Activated T-cell treated with anti-CD3 and anti-CD28 coated beads for 48 hours (primary cell): ENCODE measurements at places on chromosomes 2 and 18.

DNA sequence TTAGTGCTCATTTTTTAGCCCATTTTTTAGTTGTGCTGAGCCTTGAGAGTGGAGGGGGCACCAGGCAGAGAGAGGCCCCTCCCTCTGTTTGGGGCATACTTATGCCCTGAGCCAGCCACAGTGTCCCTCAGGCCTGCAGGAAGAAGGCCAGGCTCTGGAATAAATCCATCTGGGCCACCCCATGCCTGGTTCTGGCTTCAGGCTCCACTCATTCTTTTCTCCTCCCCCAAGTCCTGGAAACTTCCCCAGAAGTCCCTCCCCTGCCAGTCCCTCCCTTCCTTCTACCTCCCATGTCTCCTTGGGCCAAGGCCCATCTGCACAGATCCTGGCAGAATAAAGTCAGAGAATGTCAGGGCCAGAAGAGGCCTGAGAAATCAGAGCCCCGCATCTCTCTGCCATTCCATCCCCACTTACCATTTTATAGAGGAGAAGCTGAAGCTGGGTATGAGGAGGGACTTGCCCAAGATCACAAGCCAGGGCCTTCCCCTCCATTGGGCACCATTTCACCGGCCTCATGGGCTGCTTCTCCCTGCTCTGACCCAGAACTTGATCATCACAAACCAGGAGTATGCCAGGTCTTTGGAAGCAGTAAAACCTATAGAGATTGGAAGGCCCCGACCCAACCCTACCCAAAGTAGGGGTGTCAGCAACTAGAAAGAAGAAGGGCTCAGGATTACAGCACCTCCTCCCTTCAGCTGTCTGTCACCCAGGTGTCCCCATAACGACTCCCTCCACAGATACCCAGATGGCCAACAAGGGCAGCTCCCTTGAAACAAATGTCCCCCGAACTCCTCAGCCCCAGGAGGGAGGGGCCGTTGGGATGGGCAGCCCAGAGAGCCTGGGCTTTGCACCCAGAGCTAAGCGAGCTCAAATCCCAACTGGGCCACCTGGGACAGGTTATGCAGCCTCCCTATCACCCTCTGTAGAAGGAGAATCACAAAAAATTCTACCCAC is 108.4 kb downstream of the POLR1A start:
- no peak for DNase-seq

- DNase-seq = no peak
Measured at GRCh38 chr18:48945953-48946217, 4.9 kb downstream of the SMAD7 start.

- no peak for DNase-seq
Measured at GRCh38 chr2:9758741-9759140, 84.5 kb upstream of the TAF1B start.

DNA sequence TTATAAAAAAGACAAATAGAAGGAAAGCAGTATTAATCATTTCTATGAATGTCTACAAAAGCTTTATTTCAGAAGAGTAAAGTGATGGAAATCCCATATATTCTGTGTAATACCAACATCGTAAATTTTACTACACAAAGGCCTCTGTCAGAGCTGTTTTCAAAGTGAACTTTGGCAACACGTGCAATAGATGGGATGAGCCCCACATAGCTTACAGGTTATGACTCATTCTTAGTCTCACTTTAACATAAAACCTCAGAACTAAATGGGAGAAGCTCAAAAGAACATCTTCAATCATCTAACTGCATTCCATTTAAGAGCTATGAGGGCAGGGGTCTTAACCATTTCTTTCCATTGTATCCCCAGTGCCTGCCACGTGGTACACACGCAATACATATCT is 11.5 kb downstream of the VPS4B start:
- DNase-seq = no peak

GRCh38 chr2:33518929-33519328 is 42.5 kb downstream of the RASGRP3 start:
- DNase-seq = no peak

DNA sequence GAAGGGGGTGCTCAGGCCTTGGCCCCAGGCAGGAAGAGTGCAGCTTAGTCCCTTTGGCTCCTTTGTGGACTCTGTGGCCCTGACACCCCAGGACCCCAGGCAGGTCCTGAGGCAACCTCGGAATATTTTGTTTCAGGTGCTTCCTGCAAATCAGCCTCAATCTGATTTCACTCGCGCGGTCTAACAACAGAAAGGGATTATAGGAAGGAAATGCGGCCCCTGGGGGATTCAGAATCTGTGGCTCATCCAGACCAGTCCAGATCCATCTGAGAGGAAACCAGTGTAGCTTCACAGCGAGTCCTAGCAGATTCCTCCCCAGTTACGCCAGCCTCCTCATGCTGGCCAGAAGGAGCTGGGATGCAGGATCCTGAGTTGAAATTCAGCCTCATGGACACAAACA is 59.5 kb upstream of the YWHAQ start:
- no peak for DNase-seq

GRCh38 chr2:233061591-233062450 is 1.7 kb downstream of the INPP5D start:
- DNase-seq = no peak

- DNase-seq = no peak
Measured at GRCh38 chr18:27585602-27586173, 400.6 kb upstream of the CHST9 start.

DNA sequence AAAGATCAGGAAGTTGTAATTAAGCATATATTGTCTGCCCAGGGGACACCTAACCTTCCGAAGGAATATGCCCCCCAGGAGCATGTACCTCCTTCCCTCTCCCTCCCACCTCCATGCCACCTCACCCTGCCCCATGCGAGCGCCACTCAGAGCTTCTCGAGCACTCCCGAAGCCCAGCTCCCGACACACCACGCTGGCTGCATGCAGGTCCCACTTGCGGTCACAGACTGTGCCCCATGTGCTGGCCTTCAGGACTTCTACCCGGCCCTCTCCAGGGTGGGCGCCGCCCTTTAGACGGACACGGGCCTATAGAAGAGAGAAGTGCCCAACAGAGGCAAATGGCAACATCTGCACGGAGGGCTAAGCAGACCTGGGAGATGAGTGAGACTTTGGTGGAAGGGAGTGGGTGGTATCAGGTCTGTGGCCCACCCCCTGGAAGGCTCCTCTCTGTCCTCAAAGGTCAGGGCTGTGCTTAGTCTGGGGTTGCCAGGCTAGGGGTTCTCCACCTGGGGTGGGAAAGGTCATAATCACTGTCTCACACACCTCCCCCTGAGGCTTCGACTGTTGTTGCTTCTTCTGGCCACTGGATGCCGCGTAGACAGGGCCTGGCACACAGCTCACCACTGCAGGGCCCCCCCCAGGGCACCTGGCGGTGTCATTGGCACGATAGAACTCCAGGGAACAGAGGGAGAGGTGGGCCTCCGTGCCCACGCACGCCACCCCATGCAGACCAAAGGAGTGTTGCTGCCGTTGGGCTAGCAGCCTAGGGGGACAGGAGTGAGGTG is 6.6 kb downstream of the HTRA2 start:
- no peak for DNase-seq

DNA sequence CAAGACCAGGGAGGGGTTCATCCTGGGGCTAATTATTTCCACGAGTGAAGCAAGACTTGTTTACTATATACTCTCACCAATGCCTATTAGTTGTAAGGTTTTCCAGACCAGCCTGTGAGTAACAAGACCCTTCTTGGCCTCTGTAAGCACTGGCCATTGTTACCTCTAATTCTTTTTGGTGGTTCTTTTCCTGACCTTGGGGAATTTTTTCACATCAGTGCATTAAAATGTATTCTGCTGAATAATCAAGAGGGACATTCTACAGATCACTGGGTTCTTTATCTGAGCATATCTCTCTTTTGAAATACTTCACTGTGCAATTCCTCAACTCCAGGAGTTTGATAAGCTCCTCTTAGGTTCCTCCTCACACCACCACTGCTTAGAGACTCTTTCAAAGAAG is 909.9 kb upstream of the ACVR2A start:
- no peak for DNase-seq

DNA sequence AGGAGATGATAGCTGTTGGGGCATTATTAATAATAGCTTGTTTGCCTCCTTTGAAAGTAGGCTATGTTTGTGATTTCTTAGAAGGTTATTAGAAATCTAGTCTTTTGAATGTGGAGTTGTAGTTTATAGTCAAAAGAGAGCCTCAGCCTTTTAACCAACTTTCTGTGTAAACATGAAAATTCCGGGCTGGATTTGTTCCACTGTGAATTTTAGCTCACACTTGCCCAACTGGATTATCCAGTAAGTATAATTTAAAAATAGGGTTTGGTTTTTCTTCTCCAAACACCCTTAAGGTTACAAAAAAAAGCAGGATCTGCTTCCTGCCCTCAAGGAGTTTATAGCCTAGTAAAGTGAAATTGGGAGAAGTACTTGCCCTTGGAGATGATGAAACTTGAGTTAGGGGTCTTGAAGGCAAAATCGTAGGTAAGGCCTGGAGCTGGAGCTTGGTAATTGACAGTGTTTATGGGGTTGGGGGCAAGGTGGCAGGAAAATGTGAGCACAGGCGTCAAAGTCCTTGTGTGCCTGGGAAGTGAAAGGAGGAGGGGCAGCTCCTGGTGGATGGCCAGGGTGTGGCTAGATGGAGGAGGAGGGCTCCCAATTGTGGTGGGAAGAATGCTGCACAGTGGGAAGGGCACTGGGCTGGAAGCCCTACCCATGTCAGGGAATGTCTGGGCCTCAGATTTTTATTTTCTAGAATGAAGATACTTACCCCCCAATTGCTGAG is 21.3 kb downstream of the ITGA6 start:
- DNase-seq = no peak

- no peak for DNase-seq
Measured at GRCh38 chr18:62045316-62045715, 141.5 kb downstream of the PIGN start.

DNA sequence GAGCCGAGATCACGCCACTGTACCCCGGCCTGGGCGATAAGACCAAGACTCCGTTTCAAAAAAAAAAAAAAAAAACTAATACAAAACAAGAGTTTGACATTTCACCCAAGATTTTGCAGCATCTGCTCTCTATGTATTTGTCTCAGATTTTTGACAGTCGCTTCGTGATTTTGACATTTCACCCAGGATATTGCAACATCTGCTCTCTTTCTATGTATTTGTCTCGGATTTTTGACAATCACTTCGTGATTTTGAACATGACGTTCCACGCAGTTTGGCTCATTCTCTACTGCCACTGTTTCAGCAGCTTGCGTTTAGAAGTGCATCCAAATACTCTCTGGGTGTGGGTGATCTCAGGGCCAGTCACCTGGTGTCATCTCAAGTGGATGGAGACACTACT is 108.5 kb downstream of the CABLES1 start:
- no peak for DNase-seq

GRCh38 chr2:235445116-235445515 is 48.7 kb upstream of the AGAP1 start:
- DNase-seq = no peak

DNA sequence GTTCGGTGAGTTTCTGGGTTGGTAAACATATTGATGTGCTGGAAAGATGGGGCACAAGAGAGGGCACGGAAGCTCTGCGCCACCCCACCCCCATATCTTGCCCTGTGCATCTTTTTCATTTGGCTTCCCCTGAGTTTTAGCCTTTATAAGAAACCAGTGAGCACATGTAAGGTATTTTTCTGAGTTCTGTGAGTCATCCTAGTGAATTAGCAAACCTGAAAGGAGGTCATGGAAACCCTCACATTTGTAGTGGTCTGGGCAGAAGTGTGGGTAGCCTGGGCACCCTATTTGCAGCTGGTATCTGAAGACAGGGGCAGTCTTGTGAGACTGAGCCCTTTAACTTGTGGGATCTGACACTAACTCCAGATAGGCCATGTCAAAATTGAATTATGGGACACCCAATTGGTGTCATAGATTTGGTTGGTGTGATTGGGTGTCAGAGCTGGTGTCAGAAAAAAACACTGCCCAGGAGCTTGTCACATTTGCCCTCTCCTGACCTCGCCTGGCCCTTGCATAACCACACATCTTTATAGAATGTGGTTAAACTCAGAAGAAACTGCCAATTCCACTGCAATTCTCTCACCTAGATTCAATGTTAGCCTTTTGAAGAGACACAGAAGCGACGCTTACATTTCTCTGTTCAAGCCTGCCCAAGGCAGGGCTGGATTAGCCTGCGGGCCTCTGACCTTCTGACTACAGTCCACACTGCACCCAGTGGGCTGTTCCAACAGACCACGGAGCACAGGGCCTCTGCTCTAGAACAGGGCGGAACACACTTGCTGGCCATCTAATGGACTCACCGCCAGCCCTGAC is 12.0 kb upstream of the GALM start:
- peak; percentile 64 for DNase-seq

DNA sequence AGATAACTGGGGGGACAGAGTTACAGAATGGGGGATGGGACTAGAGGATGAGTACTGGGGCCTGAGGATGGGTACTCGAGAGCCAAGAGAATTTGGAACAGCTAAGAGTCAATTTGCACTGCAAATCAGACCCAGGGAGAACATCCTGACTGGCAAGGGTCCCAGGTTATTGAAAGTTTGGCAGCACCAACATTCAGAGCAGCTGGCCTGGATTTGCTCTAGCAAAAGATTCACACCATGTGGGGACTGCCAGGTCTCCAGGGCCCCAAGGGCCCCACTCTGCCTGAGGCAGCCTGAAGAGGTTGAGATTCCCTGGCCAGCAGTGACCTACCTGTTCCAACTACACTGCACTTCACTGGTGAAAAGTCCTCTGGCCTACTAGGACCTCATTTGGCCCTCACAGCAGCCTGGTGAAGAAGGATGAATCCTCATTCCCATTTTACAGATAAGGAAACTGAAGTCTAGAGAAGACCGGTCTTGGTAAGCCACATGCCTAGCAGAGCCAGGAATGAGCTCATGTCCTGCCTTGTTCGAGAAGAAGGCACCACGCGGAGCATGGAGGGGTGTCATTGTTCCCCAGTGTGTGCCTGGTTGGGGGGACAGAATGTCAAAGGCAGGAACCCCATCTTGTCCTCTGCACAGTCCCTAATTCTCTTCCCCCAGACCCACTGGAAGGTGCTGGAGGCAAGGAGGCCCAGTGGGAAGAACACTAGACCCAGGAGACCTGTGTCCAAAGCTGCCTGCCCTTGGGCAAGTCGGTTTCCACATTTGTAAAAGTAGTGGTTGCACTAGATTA is 258.6 kb downstream of the TNS1 start:
- no peak for DNase-seq

DNA sequence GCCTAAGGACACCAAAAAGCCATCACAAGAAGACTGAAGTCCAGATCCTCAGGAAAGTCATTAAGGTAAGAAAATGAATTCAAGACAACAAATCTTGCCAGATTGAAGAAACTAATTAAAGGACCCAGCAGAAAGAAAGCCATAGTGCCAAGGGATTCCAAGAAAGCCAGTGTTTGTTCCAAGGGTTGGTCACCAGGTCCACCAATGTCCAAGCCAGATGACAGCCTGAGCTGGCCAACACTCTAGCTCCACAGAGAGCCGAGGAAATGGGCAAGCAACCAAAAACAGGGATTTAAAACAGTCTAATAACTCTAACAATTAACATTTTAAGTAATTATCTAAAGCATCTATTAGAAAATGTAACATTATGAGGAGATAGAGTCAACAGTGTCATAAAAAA is 49.2 kb downstream of the DNER start:
- no peak for DNase-seq
